ENCODE measurements at places on chromosomes 4 and X.

GRCh38 chrX:19709117-19709811, 178.1 kb downstream of the SH3KBP1 start:
- no peak for DNase-seq
- no peaks in the 10 kb centered on the region for H3K36me3 ChIP-seq
- no peak overlapping the region for H3K4me3 ChIP-seq

- H3K4me1 ChIP-seq = no peaks in the 10 kb centered on the region
- H3K36me3 ChIP-seq = no peaks in the 10 kb centered on the region
These were observed 1.2 kb downstream of the PHF8 start for GRCh38 chrX:54043056-54043455.

DNA sequence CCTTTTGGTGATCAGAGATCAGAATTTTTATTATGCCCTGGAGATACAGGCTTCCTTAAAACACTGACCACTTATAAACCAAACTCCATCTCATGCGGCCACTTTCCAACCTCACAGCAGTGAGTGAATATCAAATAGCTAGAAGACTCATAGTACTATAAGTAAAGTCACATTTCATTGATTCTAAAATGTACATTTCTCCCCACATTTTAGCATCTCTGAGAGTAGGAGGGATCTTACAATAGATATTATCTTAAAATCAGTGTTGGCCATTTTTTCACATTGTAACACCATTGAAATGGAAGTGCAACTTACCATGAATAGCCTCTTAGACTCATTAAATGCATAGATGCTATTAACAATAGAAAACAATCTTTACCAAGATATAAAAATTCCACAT, 17.4 kb downstream of the PCYT1B start:
- H3K36me3 ChIP-seq = no peaks in the 10 kb centered on the region
- no peak overlapping the region for H3K27ac ChIP-seq
- H3K4me1 ChIP-seq = no peaks in the 10 kb centered on the region
- no peak for DNase-seq

DNA sequence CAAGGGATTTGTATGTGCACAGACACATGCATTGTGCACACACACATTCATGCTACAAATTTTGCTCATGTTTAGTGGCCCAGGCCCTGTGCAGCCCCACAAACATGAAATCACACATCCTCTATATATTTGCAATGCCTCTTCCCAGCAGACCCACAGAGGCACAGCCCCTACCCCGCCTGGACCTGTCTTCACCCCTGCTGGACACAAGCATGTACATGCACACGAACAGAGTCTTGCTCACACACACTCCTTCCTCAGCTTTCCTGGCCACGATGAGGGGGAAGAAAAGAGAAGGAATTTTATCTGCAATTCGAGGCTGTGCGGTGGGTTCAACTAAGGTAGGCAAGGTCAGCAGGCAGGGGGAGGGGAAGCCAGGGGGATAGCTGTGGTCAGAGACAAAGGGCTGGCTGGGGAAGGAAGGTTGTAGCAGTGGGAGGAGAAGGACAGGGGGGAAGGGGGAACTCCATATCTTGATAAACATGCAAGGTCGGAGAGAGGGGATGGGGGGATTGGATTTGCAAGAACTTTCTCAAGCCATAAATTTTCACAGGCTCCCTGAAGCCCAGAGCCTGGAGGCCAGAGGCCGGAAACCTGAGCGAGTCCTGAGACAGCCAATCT, 156.4 kb downstream of the EFNB1 start:
- H3K4me3 ChIP-seq = no peak overlapping the region

GRCh38 chr4:103123114-103123513, 23.5 kb upstream of the BDH2 start:
- no peaks in the 10 kb centered on the region for H3K27me3 ChIP-seq
- no peak overlapping the region for H3K27ac ChIP-seq
- no peak for DNase-seq
- H3K36me3 ChIP-seq = no peaks in the 10 kb centered on the region
- no peak overlapping the region for H3K4me3 ChIP-seq

DNA sequence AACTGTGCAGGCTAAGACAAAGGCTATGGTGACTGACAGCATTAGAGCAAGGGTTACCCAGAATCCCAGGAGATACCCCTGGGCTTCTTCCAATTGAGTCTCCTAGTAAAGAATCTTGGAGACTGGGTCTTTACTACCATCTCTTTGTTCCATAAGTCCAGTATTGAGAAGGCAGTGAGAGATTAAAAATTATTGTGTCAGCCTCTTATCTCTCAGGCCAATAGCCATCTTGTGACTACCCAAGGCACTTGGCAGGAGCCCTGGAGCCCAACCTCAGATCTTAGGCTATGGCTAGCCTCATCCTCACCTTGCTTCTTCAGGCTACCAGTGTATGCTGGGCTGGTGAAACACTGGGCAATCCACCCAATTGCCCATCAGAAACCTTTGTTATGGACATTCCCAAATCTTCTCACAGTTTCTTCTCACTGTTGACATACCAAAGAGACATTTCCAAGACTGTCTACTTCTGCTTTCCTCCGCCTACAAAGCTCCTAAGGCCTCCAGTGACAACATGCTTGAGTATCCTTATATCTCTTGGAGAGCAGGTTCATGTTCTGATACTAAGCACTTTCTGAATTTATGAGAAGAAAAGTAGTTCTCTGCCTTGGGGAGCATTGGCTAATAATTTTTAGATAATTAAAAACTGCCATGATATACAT, 76.3 kb upstream of the STIM2 start:
- no peaks in the 10 kb centered on the region for H3K36me3 ChIP-seq
- no peak overlapping the region for H3K27ac ChIP-seq
- H3K4me1 ChIP-seq = peaks cover 14% of the 10 kb centered on the region
- H3K4me3 ChIP-seq = no peak overlapping the region

GRCh38 chr4:130712038-130712437, 1616.1 kb downstream of the C4orf33 start:
- no peak overlapping the region for H3K27ac ChIP-seq
- H3K27me3 ChIP-seq = no peaks in the 10 kb centered on the region
- DNase-seq = no peak
- no peaks in the 10 kb centered on the region for H3K36me3 ChIP-seq
- no peaks in the 10 kb centered on the region for H3K4me1 ChIP-seq

DNA sequence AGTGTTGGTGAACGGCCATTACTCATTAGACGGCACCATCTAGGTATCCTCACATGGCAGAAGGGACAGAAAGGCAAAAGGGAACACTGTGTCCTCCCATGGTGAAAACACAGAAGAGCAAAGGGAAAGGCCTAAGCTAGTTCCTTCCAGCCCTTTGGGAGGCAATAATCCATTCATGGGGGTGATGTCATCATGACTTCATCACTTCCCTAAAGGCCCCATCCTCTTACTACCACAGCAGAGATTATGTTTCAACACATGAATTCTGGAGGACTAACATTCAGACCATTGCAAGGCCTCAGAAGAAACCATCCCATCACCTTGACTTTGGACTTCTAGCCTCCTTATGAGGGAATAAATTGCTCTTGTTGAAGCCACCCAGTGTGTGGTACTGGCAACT, 238.2 kb downstream of the MGST2 start:
- DNase-seq = no peak
- peaks cover 7% of the 10 kb centered on the region for H3K4me1 ChIP-seq
- no peak overlapping the region for H3K27ac ChIP-seq
- no peaks in the 10 kb centered on the region for H3K36me3 ChIP-seq
- H3K4me3 ChIP-seq = no peak overlapping the region

DNA sequence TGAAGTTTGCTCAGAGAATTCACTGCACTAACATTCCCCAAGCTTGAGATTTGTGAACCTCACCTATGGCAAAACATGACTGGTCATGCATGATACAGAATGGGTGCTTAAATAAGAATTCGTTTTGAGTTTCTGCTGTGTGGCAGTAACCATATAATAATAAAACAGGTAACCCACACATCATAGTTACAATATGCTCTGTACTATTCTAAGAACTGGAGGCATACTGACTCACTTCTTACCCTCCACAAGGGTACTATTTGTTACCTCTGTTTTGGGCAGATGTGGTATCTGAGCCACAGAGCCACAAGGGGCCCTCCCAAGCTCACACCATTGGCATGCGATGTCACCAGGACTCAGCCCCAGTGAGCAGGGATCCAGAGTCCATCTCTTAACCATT, 17.6 kb downstream of the SLC2A9 start:
- H3K27me3 ChIP-seq = no peaks in the 10 kb centered on the region
- H3K4me1 ChIP-seq = no peaks in the 10 kb centered on the region
- no peak for DNase-seq

GRCh38 chrX:98379134-98379533, 1495.4 kb downstream of the RPA4 start:
- H3K4me3 ChIP-seq = no peak overlapping the region
- H3K27ac ChIP-seq = no peak overlapping the region
- no peaks in the 10 kb centered on the region for H3K27me3 ChIP-seq
- no peak for DNase-seq

DNA sequence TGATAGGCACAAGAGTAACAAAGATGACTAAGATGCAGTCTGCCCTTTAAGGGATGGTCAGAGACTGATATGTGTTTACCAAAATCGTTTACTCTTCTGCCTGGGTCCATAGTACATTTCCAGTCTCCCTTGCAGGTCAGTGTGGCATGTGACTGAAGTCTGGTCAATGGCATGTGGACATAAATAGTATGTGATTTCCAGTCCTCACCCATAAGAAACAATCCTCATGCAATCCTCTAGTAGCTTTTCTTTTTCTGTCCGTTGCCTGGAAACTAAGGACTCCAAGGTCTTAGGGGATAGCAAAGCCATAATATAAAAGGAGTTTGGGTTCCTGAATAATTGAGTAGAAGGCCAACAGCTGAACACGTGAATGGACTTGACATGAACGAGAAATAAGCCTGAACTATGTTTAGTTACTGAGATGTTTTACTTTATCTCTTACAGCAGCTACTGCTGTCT, 1.1 kb downstream of the SLC9B2 start:
- H3K36me3 ChIP-seq = peaks cover 3% of the 10 kb centered on the region
- H3K4me3 ChIP-seq = no peak overlapping the region
- peak overlapping the region; percentile 93 for H3K27ac ChIP-seq
- H3K4me1 ChIP-seq = peaks cover 23% of the 10 kb centered on the region

- H3K4me3 ChIP-seq = no peak overlapping the region
- no peak overlapping the region for H3K27ac ChIP-seq
- H3K4me1 ChIP-seq = no peaks in the 10 kb centered on the region
- DNase-seq = no peak
These were observed 68.5 kb downstream of the FGFBP1 start for GRCh38 chr4:15870079-15870478.

- no peak overlapping the region for H3K27ac ChIP-seq
- no peak overlapping the region for H3K4me3 ChIP-seq
- H3K36me3 ChIP-seq = no peaks in the 10 kb centered on the region
- H3K4me1 ChIP-seq = no peaks in the 10 kb centered on the region
These were observed 859.3 kb upstream of the LCORL start for GRCh38 chr4:18880871-18881270.

GRCh38 chrX:108701633-108702032, 34.7 kb downstream of the IRS4 start:
- H3K4me3 ChIP-seq = no peak overlapping the region
- DNase-seq = no peak
- H3K27me3 ChIP-seq = no peaks in the 10 kb centered on the region
- no peaks in the 10 kb centered on the region for H3K36me3 ChIP-seq
- H3K4me1 ChIP-seq = no peaks in the 10 kb centered on the region

DNA sequence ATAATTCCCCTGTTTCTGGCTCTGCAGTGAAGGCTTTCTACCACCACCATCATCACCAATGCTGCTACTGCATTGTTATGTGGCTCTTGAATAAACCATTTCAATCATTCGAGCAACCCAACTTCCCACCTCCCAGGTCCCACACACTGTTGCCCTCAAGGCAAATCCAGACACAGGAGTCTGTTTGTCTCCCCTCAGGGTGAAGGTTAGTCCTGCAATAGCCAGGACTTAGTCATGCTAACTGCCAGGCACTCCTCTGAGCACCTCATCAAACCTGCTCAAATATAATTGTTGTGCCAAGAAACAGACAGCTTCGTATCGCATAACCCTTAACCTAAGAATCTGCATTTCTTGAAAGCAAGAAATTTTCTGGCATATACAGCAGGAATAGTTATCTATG, 213.2 kb downstream of the KDR start:
- no peak overlapping the region for H3K27ac ChIP-seq
- no peaks in the 10 kb centered on the region for H3K36me3 ChIP-seq
- H3K27me3 ChIP-seq = no peaks in the 10 kb centered on the region
- H3K4me1 ChIP-seq = no peaks in the 10 kb centered on the region
- no peak for DNase-seq

DNA sequence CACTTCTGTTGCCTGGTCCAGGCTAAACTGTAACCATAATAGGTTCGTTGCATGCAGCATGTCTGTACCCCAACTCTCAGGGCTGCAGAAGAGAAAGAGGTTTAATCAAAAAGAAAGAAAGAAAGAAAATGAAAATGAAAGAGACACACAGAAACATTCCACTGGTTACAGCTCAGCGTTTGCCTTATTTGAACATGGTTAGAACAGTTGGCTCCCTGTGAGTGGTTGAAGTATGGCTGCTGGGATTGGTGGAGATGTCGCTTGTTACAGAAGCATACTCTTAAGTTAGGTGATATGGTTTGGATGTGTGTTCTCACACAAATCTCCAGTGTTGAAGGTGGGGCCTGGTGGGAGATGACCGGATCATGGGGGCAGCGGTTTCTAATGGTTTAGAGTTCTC, 36.3 kb downstream of the ARSD start:
- H3K36me3 ChIP-seq = no peaks in the 10 kb centered on the region
- H3K27ac ChIP-seq = no peak overlapping the region
- no peak overlapping the region for H3K4me3 ChIP-seq
- H3K4me1 ChIP-seq = no peaks in the 10 kb centered on the region
- no peaks in the 10 kb centered on the region for H3K27me3 ChIP-seq
- no peak for DNase-seq

GRCh38 chr4:173635395-173635794, 105.4 kb upstream of the HAND2 start:
- no peaks in the 10 kb centered on the region for H3K27me3 ChIP-seq
- DNase-seq = no peak
- H3K4me1 ChIP-seq = no peaks in the 10 kb centered on the region
- no peak overlapping the region for H3K4me3 ChIP-seq

- H3K36me3 ChIP-seq = no peaks in the 10 kb centered on the region
- H3K4me3 ChIP-seq = no peak overlapping the region
- no peaks in the 10 kb centered on the region for H3K4me1 ChIP-seq
- H3K27ac ChIP-seq = no peak overlapping the region
- DNase-seq = no peak
These were observed 103.6 kb upstream of the ADGRG2 start for GRCh38 chrX:19225909-19226308.

DNA sequence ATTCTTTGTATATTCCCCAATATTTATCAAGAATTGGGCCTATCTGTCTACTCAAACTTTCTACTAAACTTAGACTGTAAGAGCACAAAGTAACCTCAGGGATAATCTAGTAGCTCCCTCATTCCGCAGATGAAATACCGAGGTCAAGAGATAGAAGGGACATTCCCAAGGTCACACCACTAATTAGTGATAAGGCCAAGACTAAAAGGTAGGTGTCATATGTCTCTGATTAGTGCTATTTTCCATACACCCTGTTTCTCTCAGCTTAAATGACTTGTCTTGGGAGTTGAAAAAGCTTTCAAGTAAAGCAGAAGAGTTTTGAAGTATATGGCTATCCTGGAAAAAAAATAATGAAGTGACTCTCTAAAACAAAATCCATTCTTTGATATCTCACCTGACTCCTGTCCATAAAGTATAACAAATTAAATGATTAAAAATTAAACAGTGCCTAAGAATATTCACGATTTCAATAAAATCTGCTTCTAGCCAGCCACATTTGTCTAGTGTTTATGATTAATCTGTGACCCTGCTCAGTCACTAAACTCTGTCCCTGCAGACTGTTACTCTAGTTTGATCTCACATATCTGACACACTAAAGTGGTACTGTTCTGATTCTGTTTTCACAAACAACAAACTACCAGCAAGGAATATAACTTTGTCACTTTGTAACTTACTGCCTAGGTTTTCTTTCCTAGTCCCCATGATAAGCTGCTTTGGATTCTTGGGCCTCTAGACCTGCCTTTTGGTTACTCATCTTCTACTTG, 10.3 kb downstream of the GPR174 start:
- H3K4me1 ChIP-seq = no peaks in the 10 kb centered on the region
- no peaks in the 10 kb centered on the region for H3K27me3 ChIP-seq
- no peak overlapping the region for H3K4me3 ChIP-seq
- H3K27ac ChIP-seq = no peak overlapping the region
